ENCODE measurements at places on chromosomes 4 and X. TPM values are rescaled to one million over a fixed set of nuclear protein-coding genes. Genes with fewer than 3 reads are reported as not detected.

- peaks cover 21% of the 10 kb centered on the region for H3K36me3 ChIP-seq
- peak; percentile 13 for DNase-seq
- no peak overlapping the region for H3K4me3 ChIP-seq
- no peak overlapping the region for H3K27ac ChIP-seq
- H3K4me1 ChIP-seq: peaks cover 3% of the 10 kb centered on the region
Observed at GRCh38 chrX:63686878-63687714, 97.9 kb downstream of the ARHGEF9 start.

GRCh38 chr4:174834477-174834876 lies 5.4 kb upstream of the GLRA3 start:
- no peaks in the 10 kb centered on the region for H3K27me3 ChIP-seq
- peaks cover 14% of the 10 kb centered on the region for H3K4me1 ChIP-seq
- no peak overlapping the region for H3K4me3 ChIP-seq
- no peak for DNase-seq
- H3K36me3 ChIP-seq: no peaks in the 10 kb centered on the region

- H3K27me3 ChIP-seq: no peaks in the 10 kb centered on the region
- H3K4me3 ChIP-seq: no peak overlapping the region
- DNase-seq: no peak
- peaks cover 28% of the 10 kb centered on the region for H3K4me1 ChIP-seq
- H3K36me3 ChIP-seq: no peaks in the 10 kb centered on the region
Observed at GRCh38 chrX:150942942-150943594, 40.1 kb upstream of the HMGB3 start.

Gene FSTL5
- total RNA-seq: 0.55 TPM

Measured in WTC11 (cell line).